Cerebellum (tissue), 4 donors: ENCODE measurements at places on chromosomes 1 and 21.

GRCh38 chr1:214331827-214332423, 51.0 kb downstream of the SMYD2 start:
- DNase-seq, result peak; percentile 3

DNA sequence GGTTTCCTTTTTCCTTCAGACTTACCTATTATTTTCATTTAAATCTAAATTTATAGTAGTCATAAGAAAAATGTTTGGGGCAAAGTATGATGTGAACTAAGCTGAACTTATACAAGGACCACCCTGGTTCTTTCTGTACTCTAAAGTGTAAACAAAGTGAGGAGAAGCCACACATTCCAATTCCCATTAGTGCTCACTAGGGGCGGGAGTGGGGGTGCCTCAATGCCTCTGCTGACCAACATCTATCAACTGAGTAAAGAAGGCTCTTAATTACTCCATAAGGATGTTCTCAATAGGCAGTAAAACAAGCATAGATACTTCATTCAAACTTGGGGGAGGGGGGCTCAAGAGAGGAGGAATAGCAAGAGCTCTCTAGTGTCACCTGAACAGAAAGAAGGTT, 151.7 kb downstream of the CDC42BPA start:
- DNase-seq, result no peak

- peak; percentile 8 for DNase-seq
Observed at GRCh38 chr1:215888159-215888558, 321.1 kb downstream of the KCTD3 start.

DNA sequence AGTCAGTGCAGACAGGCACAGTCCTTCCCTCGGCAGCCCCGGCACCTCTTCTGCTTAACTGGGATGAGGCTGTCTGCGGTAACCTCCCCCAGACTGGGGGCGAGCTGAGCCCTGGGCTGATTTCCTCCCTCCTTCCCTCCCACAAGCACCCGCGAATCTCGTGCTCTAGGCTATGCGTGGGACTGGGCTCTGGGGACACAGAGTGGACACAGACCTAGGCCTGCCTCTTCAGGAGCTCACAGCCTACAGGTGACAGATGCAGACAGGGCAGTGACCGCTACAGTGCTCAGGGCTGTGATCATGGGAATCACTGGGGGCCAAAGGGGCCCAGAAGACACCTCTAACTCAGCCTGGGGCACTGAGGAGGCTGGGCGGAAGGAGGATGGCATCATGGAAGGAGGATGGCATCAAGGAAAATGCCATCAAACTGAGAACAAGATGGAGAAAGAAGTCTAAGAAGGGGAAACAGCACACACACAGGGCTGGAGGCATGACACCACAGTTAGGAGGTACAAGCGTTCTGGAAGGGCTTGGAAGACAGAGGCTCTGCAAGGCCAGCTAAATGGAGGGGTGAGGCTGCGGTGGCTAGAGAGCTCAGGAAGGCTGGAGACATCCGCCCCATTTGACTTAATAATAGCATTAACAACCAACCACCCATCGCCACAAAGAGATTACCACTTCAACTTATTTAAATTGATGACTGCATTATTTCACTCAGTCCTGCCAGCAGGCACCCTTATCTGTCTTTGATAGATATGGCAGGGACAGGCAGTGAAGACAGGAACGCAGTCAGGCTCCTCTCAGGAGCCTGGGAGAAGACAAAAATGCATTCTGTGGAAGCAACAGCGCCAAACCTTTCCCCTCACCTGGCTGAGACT, 4.2 kb downstream of the TTC39A start:
- DNase-seq, result no peak

GRCh38 chr1:7389201-7389905, 381.7 kb upstream of the VAMP3 start:
- no peak for DNase-seq

DNA sequence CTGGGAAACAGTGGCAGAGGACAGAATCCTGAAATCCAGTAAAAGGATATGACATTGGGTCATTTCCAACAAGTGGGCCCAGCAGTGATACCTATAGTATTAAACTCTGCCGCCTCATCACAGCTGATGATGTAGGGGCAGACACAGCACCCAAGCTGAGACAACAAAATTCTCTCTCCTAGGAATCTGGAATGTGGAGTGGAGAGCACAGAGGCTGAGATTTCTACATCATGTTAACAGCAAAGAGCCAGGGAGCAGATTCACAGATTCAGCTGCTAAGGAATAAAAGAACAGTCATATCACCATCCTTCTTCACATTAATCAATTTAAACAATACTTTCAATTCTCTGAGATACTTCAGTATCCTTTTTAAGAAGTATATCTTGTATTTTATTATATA, 61.9 kb downstream of the CRP start:
- DNase-seq, result no peak

- no peak for DNase-seq
Observed at GRCh38 chr21:40173816-40174215, 306.6 kb downstream of the PCP4 start.

- no peak for DNase-seq
Observed at GRCh38 chr1:244160455-244161235, 109.6 kb downstream of the ZBTB18 start.

- DNase-seq, result no peak
Observed at GRCh38 chr1:73813716-73814115, 384.3 kb downstream of the LRRIQ3 start.

DNA sequence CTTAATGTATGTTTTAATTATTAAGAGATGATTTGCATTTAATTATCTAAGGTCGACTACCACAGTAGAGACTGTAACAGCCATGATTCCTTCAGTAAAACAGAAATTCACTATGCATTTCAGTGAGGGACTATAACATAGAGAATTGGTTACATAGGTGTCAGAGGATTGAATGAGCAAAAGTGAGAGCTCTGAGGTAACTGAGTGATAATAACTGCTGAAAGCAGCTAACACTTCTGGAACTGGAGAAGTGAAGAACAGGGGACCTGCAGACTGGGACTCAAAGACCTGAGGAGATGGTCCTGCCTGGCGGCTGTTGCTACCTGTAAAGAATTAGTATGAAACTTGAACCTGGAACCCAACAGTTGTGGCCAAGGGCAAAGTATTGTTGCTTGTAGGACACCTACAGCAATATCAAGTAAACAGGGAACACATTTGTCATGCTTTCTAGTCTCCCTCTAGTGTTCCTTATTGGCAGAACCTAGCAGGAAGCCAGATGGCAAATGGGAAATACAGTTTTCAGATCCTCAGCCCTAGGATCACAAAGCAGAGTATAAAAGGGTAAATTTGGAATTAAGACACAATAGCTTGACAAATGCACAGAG, 110.6 kb downstream of the HS2ST1 start:
- DNase-seq, result peak; percentile 43

- no peak for DNase-seq
Observed at GRCh38 chr1:48772211-48772610, 4.5 kb downstream of the BEND5 start.

DNA sequence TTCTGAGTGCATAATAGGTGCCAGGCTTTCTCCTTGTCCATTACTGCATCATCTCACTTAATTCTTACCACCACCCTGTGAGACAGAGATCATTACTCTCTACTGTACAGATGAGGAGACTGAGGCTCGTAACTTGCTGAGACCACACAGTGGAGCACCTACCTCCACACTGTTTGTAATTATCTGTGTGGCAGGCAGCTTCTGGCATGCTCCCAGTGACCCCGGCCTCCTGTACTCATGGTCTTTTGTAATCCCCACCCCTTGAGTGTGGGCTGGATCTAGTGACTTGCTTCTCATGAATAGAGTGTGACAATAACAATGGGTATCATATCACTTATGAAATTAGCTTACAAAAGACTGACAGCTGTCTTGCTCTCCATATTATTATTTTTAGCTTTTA, 407.3 kb downstream of the MATN1 start:
- no peak for DNase-seq

- no peak for DNase-seq
Observed at GRCh38 chr21:35696644-35697043, 363.7 kb downstream of the SETD4 start.

- no peak for DNase-seq
Observed at GRCh38 chr1:84823511-84823910, 69.5 kb downstream of the LPAR3 start.

GRCh38 chr1:185825556-185825955, 91.4 kb downstream of the HMCN1 start:
- no peak for DNase-seq

GRCh38 chr1:90720145-90720636, 3.1 kb upstream of the BARHL2 start:
- DNase-seq, result peak; percentile 6
